ENCODE measurements at places on chromosomes 6 and 20.
A peak's percentile ranks its signal among the peaks of the same experiment; 100 is the strongest.

GRCh38 chr6:34067814-34068213 lies 78.1 kb downstream of the GRM4 start:
- DNase-seq: no peak

GRCh38 chr20:41467690-41468089 lies 101.1 kb upstream of the EMILIN3 start:
- DNase-seq: no peak

DNA sequence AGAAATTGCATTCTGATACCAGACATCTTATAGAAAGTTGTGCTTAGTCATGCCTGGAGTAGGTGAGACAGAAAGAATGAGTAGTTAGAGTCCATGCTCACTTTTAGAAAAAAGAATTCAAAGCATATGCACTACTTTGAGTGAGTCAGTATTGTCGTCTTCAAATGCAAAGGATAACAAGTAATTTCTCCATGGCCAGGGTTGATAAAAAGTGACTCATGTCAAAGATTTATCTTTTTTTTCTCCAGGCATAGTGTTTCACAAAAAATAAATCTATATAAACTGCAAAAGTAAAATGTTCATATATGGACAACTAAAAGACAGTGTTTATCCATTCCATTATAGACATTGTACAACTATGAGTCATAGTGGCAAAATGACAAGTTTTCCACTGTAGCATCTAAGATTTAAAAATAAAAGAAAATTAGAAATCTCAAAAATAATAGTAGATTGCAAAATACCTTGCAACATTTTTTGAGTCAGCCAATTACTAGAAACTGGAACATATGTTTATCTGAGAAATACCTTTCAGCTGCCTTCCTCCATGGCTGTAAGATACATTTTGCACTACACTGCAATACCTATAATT lies 329.6 kb downstream of the GRIK2 start:
- peak; percentile 57 for DNase-seq

- no peak for DNase-seq
Observed at GRCh38 chr20:25257756-25258475, 10.0 kb downstream of the PYGB start.

DNA sequence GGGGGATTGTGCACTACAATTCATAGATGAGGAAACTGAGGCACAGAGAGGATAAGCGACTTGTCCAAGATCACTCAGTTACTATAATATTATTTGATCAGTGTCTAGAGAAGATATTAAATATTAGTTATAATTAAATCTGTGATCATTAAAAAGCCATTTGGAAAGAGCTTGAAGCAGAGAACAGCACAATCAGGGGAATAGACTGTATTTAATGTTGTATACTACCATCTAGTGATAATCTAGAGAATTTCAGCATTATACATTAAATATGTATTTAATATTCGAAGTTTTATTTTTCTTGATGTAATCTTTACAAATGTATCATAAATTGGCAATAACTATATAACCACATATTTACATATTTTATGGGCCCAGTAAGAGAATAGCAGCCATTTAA lies 20.1 kb upstream of the MTCL3 start:
- DNase-seq: no peak

GRCh38 chr6:27133281-27134227 lies 113.9 kb upstream of the PRSS16 start:
- no peak for DNase-seq

- DNase-seq: no peak
Observed at GRCh38 chr6:164108869-164109769, 694.6 kb downstream of the QKI start.

- DNase-seq: no peak
Observed at GRCh38 chr6:32954267-32954666, 1.4 kb upstream of the HLA-DMA start.

DNA sequence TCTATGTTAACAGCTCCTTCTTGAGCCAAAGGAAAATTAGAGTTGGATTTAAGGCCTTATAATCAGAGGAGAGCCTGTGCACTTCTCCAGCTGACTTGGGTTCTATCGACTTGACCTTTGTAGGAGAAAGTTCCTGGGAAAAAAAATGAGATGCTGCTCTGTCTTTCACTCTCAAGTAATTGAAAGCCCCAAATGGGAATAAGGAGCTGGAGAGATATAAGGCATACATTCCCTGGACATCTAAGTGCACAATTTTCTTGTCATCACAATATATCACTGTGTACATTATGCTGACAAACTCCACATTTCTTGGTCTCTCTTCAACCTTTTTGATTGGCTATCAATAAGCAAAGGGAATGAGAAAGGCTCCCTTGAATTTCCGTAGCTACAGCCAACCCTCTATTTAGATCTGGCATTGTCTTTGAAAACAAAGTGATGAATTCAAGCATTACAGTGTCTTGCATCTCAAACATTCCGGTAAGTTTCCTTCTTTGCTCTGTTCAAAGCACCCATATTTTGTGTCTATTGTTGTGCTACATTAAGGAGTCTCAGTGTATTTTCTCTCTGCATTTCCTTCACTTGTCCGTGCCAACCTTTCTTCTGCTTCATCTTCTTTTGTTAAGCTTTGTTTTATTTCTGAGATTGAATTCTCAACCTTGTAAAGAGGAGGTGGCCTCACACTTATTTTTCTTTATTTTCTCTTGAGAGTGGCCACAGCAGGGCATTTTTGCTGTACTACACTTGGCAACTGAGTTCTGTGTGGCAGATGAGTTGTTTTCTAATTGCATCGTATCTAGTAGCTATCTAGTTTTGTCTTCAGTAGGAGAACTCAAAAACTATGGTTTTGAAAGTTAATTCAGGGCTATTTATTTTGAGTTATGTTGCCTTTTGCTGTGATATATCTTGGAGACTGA lies 450.3 kb upstream of the MAN1A1 start:
- DNase-seq: no peak

GRCh38 chr20:56487216-56487615 lies 18.8 kb downstream of the RTF2 start:
- DNase-seq: no peak

DNA sequence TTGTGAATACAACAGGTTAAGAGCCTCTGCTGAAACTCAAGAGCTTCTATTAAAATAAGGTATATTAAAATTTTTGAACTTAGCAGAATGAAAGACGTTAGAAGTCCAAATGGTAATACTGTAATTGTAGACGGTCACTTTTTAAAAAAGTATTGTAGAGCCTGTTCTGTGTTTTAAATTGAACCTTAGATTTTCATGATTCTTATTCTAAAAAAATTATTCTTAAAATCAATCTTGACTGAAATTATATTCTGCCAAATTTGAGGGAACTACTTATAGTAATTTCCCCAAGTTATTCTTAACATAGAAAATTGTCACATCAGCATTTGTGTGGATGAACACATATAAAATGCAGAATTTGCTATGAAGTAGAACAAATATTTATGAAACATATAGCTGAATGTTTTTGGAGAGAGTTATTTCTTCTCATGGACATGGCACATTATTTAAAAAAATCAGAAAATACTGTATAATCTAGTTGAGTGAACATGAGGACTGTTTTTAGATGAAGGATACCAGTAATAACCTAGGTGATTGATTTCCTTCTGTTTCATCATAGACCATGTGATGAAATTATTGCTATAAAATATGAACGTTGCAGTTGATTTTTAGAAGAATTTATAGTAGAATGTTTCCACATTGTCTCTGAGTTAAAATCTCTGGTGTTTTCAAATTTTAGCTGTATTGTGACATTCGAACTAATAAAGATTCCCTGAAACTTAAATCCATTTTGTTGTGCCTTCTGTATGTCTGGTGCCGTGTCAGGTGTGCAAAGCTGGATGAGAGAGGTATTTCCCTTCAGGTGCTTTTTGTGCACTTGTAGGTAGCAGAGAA lies 2.8 kb downstream of the TBPL1 start:
- DNase-seq: no peak

DNA sequence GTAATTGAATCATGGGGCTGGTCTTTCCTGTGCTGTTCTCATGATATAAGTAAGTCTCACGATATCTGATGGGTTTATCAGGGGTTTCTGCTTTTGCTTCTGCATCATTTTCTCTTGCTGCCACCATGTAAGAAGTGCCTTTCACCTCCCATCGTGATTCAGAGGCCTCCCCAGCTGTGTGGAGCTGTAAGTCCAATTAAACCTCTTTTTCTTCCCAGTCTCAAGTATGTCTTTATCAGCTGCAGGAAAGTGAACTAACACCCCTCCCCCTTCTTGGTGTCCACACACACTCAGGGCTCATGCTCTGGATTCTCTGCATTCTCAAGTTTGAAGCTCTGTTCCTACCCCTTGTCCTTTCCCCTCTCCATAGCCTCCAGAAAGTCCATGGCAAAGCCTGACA lies 107.1 kb downstream of the THBS2 start:
- no peak for DNase-seq

DNA sequence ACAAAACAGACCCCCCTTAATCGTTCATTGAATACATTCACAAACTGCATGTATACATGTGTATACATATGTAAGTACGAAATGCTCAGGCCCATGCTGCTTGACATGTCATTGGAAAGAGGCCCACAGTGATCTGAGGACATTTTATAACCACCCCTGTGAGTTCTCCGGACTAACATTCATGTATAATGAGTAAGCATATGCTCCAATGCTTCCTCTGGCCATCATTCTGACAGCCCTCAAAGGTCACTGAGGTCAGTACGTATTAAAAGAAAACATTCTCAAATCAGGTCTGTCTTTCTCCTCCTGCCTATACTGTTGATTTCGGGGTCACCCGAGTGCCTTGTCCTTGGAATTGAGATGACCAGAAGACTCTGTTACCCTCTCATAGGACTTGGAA lies 54.9 kb downstream of the TENT5A start:
- no peak for DNase-seq

GRCh38 chr6:33641602-33642001 lies 20.5 kb downstream of the ITPR3 start:
- no peak for DNase-seq

DNA sequence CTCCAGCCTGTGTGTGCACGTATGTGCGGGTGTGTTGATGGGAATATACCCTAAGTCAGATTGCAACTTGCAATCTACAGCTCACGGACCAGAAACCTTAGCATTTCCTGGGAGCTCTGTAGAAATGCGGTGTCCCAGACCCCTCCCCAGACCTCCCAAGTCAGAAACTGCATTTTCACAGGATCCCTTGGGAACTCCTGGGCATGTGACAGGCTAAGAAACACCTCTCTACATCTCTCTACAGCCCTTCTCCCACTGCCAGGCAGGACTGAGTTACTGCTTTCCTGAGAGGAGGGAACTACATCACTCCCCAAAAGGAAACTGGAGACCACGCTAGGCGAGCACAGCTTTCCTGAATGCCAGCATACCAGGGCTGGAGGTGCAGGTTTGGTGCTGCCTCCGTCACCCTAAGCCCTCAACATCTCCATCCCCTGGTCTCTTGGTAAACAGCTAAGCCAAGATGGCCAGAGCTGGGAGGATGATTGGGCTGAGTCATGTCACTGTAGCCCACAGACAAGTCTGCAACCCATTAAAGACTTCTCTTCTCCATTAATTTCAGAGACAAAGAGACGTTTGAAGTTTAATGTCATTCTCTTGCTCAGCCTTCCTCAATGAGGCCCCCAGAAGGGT lies 194.4 kb downstream of the BMP7 start:
- DNase-seq: no peak

DNA sequence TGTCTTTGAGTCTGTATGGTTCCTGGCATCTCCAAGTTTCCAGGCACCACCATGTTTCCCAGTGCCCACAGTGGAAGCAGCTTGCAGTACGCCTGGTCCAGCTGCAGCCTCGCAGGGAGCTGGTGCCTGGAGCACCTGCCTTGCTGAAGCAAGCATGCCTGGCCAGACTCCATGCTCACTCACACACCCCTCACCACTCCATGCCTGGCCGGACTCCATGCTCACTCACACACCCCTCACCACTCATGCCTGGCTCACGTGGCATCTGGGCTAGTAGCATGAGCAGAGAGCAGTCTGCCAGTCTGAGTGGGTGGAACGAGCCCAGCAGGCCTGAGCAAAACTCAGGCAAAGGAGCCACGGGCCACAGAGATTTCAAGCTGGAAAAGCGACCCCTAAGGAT lies 214.3 kb downstream of the TFAP2C start:
- no peak for DNase-seq

DNA sequence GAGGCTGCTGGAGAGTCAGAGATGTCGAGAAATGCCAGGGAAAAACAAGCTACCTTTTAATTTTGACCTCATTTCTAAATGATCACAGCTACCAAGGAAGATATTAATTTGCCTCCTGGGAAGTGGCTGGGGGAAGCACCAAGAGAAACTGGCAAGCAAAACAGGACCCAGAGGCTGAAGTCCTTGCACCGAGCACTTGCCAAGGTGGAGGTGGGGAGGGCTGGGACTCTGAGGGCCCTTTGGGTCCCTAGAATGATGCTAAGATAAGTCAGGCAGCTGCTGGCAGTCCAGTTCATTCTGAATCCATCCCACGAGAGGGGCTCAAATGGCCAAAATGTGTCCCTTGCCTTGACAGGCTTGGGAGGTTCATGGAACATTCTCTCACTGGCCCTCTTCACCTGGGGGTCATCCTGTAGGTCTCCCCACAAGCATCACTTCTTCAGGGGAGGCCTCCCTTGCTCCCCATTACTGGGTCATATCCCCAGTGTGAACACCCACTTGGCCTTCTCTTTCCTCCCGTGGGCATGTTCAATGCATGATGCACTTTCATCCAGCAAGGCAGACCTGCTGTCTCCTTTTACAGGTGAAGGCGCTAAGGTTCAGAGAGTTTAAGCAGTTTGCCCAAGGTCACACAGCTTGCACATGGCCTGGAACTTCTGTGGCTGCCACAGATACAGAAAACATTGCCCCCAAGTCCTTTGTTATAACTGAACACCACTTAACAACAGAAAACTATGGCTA lies 39.1 kb upstream of the BLCAP start:
- no peak for DNase-seq

DNA sequence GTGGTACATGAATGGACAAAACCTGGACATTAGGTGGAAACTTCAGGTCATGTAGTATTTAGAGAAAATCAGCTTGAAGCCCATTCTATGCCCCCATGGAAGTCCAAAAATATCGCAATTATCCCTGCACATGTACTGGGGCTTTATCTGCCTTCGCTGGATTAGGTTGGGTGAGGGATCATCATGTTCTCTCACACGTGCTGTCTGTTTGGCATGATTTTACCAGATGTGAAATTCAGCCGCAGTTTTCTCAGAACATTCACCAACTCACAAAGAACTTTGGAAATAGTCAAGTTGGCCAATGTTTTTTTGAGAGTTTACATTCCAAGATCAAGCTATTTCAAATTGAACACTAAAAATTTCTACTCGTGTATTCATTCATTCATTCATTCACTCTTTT lies 459.8 kb upstream of the CITED2 start:
- DNase-seq: no peak

GRCh38 chr20:38805502-38805957 lies at the start of gene PPP1R16B:
TSS of gene PPP1R16B (plus strand) at chr20:38805697. CDS start at chr20:38835926, 30,229 bp downstream.
- no peak for DNase-seq

Measured in astrocyte of the cerebellum (primary cell).